ENCODE measurements at places on chromosomes 3 and 15.

DNA sequence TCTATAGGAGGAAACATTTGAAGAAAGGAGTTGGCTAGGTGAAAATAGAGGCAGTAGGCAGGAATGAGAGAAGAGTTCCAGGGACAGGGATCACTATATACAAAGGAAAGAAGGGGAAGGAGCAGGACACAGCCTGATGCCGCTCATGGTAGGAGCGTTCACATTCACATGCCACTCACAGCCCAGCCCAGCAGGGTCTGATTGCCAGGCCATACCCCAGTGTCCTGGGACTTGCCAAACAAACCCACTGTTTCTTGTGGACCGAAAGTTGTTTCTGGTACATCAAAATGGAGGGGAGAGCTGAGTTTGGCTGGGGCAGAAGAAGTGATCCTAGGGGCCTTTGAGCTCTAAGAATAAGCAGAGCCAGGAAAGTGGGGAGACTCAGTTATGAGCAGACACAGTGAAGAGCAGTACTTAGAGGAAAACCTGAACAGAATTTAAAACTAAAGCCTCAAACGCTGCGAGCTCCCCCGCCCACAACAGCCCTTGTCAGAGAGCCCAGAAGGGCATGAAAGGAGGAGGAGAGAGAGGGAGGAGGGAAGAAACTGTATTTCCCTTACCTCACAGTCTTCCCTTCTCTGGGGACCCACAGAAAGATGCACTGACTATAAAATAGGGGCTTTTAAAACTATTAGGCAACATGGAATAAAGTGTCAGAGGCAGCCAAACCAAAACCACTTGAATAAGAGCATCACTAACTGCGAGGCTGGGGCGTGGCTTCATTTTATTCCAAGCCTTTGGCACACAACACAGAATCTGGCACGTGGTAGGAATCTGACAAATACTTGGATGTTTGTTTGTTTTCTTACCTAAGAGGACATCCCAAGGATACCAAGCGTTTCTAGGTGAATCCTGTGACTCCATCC is 129.0 kb downstream of the RPL22L1 start:
- DNase-seq, result no peak

- DNase-seq, result no peak
These were observed 17.1 kb downstream of the ISG20 start for GRCh38 chr15:88655800-88656488.

DNA sequence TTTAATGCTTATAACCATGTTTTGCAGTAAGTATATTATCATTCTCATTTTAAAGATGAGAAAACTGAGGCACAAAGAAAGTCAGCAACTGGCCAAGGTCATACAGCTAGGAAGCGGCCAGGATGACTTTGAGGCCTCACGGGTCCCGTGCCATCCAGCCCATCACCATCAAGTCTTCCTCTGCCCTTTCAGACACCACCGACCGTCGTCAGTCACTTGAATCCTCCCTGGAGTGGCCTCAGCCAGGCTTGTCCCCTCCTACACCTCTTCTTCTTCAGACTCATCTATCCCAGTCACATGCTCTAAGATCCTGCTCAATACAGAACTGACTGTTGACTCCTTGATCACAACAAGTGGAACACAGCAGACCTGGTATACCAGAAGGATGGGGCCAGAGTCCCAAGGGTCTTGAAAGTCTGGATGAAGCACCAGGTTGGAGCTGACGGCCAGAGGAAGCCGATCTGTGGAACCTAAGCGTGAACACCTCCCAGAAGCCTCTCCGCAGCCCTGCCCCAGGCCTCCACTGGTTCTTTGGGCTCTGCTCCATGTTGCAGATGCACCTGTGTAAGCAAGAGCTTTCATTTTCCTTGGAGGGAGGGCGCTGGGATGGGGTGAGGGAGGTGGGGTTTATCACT is 22.1 kb downstream of the ITGA11 start:
- DNase-seq, result no peak

DNA sequence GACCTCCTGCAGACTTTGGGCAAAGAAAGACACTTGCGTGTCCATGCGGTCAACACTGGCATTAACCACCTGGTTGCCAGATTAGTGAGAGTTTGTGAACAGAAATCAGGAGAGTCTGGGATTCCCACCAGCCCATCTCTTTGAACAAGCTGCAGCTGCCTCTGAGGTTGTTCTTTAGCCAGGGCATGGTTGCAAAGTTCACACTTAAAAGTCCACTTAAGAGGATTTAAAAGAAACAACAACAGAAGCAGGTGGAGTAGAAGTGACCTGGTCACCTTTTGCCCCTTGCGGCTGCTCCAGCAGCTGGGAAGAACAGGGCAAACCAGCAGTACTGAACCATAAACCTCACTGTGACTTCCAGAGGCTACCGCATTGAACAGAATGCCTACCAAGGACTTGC is 97.3 kb downstream of the FOXB1 start:
- no peak for DNase-seq

- DNase-seq, result no peak
These were observed 333.5 kb downstream of the FOXP1 start for GRCh38 chr3:71250026-71250425.

- no peak for DNase-seq
These were observed 8.5 kb upstream of the SYNM start for GRCh38 chr15:99096173-99096893.

DNA sequence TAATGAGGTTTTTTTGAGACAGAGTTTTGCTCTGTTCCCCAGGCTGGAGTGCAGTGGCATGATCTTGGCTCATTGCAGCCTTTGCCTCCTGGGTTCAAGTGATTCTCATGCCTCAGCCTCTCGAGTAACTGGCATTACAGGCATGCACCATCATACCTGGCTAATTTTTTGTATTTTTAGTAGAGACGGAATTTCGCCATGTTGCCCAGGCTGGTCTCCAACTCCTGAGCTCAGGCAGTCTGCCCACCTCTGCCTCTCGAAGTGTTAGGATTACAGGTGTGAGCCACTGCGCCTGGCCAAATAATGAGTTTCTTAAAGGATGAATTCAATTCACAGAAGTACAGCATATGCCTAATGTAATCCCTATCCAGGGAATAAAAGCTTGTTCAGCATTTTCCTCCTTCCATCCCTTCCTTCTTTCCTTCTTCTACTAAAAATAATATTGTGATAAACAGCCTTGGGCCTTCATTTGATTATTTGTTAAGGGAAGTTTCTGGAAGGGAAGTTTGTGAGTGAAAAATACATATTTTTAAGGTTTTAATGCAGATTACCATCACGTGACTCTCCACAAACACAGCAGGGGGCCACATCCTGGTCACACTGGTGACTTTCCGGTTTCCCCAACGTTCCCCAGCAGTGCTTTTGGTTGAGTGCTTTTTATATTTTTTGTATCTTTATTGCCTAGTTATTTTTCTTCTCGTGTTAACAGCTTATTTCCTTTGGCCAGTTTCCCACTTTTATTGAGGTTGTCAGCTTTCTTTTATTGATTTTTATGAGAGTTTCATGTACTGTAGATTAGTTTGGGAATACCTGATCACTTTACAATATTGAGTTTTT is 116.8 kb downstream of the USP13 start:
- DNase-seq, result no peak

GRCh38 chr3:127640042-127640355 is 11.0 kb downstream of the PODXL2 start:
- no peak for DNase-seq

- DNase-seq, result no peak
These were observed 245.3 kb downstream of the OCA2 start for GRCh38 chr15:27853624-27854455.

GRCh38 chr15:80572337-80572736 is 122.8 kb upstream of the ABHD17C start:
- no peak for DNase-seq

GRCh38 chr3:122903171-122903570 is 108.3 kb downstream of the SLC49A4 start:
- no peak for DNase-seq

Measured in NCI-H774 (cell line).